Stimulated activated CD8-positive, alpha-beta memory T cell treated with anti-CD3 and anti-CD28 coated beads, Interleukin-4, amount 100 ng/mL, for 1 hour (primary cell): ENCODE measurements at places on chromosomes 3 and 15.

- DNase-seq = no peak
Observed at GRCh38 chr3:4407941-4408340, 59.1 kb downstream of the SUMF1 start.

GRCh38 chr15:49462232-49462844, 39.3 kb downstream of the FGF7 start:
- no peak for DNase-seq

DNA sequence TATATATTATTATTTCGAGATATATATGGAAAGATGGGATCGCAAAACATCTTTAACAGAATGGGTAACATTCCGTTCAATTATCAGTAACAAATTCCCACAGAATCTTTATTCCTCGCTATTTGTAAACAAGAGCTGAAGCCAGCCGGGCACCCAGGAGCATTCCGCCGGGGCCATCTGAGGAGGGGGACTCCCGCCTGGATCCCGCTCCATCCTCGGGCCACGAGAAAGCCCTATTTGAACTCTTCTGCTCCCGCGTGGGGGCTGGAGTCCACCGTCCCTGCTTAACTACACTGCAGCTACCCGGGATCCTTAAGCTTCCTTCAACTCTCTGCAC, 687 bp downstream of the GPR176 start:
- DNase-seq = no peak

- DNase-seq = no peak
Observed at GRCh38 chr15:71386448-71387236, 271.4 kb downstream of the THSD4 start.

DNA sequence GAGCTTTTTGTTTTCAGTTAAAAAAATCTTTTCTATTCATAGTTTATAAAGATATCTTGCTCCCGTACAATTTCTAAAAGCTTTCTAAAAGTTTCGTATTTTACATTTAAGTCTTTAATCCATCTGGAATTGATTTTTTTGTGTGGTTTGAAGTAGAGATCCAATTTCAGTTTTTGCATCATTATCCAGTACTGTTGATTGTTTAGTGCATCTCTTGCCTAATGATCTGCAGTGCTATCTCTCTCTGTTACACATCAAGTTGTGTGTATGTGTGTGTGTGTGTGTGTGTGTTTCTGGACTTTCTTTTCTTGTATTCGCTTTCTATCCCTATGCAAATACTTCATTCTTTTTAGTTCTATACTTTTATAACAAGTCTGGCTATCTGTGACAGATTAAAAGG, 605.8 kb upstream of the DPPA4 start:
- DNase-seq = no peak

DNA sequence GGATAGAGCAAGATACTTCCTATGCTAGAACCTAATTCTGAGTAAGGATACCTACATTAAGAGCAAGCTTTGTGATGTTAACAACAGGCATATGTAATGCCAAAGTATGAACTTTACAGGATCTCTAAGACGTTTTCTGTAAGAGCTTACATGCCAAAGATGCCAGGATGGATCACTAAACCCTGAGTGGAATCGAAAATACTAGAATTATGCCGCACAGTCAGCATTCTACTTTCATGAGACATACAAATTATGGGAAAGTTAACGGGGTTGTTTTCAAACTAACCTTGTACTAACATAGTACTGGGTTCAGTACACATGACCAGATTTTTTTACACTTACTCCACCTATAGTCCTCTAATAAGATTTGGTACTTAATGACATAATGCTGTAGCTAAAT, 55.1 kb downstream of the AAGAB start:
- no peak for DNase-seq

- DNase-seq = no peak
Observed at GRCh38 chr15:57565311-57565710, 26.4 kb upstream of the MYZAP start.

- DNase-seq = no peak
Observed at GRCh38 chr3:71513081-71513480, 70.4 kb downstream of the FOXP1 start.

- no peak for DNase-seq
Observed at GRCh38 chr3:189625071-189625470, 6.1 kb upstream of the TP63 start.

- DNase-seq = no peak
Observed at GRCh38 chr15:51160484-51160883, 65.8 kb upstream of the TNFAIP8L3 start.

DNA sequence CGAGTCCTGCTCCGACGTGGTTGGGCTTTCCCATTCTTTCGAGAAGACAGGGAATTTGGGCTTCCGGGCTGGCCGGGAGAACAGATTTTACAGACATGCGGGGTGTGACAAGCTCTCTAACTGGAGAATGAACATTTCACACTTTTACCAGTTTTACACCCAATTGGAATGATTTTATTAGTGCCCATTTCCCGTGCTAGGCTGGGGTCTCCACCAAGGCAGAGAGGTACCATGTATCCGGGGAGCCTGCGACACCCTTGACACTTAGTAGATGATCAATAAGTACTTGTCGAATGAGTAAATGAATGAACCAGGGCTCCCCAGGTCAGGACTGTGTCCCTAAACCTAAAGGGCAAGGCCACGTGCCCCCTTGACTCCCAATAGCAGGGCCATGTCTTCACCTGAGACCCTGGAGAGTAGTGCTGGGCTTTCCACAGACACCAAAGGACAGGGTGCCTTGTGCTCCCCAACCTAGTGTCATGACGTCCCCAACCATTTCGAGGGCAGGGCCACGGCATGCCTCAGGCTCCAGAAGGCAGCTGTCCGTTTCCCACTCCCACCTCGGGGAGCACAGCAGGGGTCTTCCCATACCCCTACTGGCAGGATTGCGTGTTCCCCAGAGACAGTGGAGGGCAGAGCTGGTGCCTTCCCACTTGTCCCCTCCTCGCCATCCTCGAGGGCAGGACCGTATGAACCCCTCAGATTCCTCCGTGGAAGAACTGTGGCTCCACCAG, 679 bp upstream of the MYD88 start:
- no peak for DNase-seq

GRCh38 chr15:57158997-57159668, 217.2 kb upstream of the CGNL1 start:
- DNase-seq = no peak

GRCh38 chr3:184765047-184765729, 46.8 kb upstream of the VPS8 start:
- DNase-seq = no peak

DNA sequence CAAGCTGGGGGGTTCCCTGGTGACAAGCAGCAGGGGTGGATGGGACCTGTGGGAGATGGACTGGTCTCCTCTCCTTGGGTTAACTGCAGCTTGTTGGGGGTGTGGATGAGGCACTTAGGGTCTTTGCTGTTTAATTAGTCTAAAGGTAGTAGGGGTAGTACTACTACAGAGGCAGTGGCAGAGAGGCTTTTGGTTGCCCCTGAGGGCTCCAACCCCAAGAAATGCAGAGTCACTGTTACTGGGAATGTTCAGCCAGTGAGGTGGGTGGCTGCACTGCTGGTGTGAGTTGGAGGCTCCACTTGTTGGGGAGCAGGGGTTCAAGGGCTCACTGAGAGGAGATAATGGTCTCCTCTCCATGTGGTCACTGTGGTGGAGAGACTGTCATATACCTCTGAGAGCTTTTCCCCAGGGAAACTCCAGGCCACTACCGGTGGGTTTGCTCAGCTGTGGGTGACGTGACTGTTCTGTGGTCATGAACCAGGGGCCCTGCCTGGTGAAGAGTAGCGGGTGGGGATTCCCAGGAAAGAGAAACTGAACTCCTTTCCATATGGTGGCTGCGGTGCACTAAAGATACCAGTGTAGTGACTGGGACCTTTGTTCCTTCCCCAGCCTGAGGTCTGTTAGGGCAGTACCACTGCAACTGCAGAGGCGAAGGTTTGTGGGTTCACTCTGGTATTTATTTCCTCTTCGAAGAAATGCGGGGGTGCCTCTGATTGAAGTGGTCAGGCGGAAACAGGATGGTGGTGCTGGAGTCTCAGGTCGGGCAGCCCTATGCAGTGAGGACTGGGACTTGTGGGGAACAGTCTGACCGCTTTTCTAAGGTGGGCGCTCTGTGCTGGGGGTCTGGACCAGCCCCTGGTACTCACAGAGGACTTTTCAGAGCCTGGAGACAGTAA, 68.9 kb upstream of the TNFSF10 start:
- DNase-seq = peak; percentile 48

DNA sequence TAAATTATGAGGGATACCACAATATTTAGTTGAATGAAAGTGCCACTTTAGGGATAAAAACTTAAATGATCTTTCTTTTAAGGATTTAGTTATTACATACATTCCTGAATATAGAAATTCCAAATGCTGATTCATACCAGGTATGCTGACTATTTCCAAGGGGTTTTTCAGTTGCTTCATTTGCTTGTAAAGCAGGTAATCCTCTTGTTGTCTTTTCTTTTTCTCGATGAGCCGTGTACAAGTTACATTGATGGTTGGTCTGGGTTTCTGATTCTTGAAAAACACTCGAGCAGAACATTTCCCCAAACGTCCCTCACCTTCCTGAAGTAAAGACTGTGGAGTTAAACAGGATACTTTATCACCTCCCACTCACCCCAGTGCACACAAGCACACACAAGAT, 21.7 kb downstream of the RARRES1 start:
- DNase-seq = no peak

- DNase-seq = no peak
Observed at GRCh38 chr3:186386883-186387560, 25.0 kb upstream of the DGKG start.

- no peak for DNase-seq
Observed at GRCh38 chr3:80097674-80098073, 329.9 kb upstream of the ROBO1 start.

GRCh38 chr15:34084086-34084485, 17.6 kb downstream of the EMC7 start:
- DNase-seq = no peak

DNA sequence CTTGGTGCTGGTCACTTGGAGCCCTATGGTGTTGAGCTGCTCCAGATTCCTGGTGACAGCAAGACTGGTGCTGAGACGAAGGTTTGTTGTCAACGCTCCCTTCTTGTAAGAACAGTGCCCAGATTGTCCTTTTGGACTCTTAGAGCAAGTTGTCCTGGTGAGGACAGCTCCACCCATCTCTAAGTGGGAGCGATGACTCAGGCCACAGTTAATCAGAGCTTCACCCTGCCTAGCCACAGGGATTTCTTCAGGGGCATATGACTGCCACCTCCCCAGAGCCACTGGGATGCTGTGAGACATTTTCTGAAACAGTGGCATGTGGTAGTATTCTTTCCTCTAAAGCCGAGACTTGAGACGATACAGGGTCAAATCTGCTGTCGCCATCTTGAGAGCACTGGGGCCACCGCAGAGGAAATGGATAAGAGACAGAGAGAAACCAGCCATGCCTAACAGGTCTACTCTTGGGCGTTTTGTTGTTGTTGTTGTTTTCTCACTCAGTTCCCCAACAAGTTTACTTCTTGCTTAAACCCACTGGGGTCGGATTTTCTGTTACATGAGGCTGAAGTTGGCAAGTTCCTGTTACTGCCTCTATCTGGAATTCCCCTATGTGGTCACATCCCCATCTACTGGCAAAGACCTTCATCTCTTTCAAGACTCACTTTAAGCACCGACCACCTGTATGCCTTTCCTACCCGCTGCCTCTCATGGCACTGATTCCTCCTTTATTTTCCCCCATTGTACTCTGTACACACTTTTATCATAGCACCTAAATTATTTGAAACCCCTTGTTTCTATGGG, 16.0 kb upstream of the PCOLCE2 start:
- no peak for DNase-seq

DNA sequence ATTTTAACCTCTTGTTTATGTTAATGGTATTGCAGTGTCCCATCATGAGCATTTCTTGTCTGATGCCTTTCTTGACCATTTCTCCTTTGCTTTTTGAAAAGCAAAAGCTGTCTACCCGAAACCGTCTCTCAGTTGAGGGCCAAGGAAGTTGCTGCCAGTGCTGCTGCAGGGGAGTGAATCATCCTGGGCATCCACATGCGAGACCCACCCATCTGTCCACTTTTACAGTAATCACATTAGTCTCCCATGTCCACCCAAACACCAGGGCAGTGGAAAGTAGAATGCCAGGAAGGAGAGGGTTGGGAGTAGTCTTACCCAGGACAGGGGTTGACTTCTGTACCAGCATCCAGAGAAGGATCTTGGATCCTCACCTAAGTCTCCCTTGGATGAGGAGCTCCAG, 48.6 kb upstream of the TEX264 start:
- DNase-seq = no peak

DNA sequence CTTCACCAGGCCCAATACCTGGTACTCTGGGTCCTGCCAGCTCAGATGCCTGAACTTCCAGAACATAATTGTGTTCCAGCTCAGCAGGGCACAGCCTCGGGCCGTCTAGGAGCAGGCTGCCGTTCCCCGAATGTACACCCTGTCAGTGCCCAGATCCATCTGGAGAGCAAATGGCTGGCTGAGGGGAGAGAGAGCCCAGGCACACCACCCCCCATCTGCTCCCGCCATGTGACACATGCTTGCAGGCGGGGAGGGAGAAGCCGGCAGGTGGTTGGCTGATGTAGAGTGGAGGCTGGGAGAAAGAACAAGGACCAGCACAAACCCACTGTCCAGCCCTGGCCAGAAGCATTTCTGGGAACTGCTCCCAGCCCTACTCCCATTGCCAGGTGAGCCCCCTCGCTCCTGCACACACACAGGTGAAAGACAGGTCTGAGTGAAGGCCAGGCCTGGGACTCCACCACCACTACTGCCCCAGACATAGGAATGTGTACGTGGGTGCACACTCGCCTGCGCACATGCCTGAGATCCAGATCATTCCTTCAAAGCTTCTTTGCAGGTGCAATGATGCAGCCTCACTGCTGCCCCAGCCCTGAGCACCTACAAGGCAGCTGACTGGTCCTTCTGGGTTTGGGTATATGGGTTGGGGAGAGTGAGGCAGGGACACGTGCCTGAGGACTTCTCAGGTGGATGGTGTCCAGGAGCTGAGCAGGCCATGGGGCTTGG, 53.5 kb downstream of the SEMA5B start:
- no peak for DNase-seq

DNA sequence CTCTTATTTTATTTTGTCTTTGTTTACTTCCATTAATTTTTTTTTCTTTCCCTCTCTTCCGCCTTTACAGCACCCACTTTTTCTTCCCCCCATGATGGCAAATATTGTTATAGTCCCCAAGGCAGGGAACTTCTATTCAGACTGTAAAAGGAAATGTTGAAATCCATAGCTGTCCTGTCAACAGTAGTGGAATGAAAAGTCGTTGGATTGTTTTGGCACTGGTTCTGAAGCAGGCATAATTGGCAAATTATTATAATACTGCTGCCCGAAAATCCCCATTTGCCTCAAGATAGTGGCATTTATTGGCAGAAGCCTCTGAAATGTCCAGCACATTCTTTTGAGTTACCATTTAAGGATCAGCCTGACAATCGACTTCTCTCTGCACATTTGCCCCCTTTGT, 150.6 kb downstream of the TPRG1 start:
- no peak for DNase-seq

GRCh38 chr3:54858093-54858785, 69.6 kb downstream of the LRTM1 start:
- DNase-seq = no peak

GRCh38 chr3:163953526-163953925, 1124.8 kb downstream of the SI start:
- DNase-seq = no peak

GRCh38 chr15:101349047-101349951, 54.3 kb upstream of the SNRPA1 start:
- DNase-seq = no peak
